ENCODE measurements at places on chromosomes 16 and 17. TPM values are rescaled to one million over a fixed set of nuclear protein-coding genes. Genes with fewer than 3 reads are reported as not detected.

Gene ZNF689
- 10.4 TPM for total RNA-seq

Gene GLIS2
- 24.5 TPM for total RNA-seq

Gene DNAH2
- total RNA-seq = 0.26 TPM

DNA sequence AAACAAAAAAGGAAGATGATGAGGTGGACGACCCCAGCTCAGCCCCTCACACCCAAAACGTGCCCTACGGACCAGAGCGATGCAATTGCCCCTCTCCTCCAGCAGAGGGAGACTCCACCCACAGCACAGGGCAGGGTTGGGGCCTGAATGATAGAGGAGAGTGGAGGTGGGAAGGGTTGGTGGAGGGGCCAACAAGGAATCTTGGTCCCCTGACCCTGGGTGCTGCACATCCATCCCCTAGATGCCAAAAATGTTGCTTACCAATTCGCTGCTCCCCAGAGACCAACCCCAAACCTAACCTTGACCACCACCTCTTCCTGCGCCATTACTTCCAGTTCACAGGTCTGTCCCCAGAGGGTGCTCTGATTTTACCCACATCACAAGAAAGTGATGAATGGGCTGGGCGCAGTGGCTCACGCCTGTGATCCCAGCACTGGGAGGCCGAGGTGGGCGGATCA, 12.9 kb downstream of the P2RX5 start:
- H3K27ac ChIP-seq = no peak overlapping the region
- DNase-seq = peak; percentile 26
- H3K4me3 ChIP-seq = no peak overlapping the region
- H3K4me1 ChIP-seq = no peaks in the 10 kb centered on the region
- peaks cover 3% of the 10 kb centered on the region for H3K36me3 ChIP-seq

DNA sequence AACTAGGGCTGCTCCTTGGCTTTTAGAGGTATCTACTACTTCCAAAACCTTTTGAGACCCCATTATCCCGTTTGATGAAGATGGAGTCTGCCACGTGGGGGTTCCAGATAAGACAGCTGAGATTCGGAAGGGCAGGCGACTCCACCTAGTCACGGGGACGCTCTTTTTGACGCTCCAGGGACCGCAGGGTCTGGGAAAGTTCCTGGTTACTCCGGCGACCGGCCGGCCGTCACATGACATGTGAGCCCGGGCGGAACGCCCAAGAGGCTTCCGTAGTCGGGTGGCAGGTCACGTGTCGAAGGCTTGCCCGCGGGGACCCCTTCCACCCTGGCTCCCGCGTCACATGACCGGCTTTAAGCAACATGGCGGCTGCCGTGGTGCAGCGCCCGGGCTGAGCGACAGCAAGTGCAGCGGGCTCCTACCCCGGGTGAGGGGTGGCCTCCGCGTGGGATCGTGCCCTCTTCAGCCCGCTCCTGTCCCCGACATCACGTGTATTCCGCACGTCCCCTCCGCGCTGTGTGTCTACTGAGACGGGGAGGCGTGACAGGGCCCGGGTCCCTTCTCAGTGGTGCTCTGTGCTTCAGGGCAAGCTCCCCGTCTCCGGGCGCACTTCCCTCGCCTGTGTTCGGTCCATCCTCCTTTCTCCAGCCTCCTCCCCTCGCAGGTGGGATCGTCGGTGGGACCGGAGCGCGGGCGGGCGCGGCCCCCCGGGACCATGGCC, at the start of gene SPNS1:
Gene SPNS1 (plus strand): TSS at position 342 of the 721 bp plus-strand sequence. CDS start 374 bp downstream, at position 716.
- peak within 1 kb of the TSS; percentile 99 for H3K4me3 ChIP-seq
- no peaks in the 10 kb centered on the region for H3K27me3 ChIP-seq
- peaks cover 31% of the 10 kb centered on the region for H3K36me3 ChIP-seq
- peak within 1 kb of the TSS; percentile 99 for H3K27ac ChIP-seq
- peaks cover 24% of the 10 kb centered on the region for H3K4me1 ChIP-seq

DNA sequence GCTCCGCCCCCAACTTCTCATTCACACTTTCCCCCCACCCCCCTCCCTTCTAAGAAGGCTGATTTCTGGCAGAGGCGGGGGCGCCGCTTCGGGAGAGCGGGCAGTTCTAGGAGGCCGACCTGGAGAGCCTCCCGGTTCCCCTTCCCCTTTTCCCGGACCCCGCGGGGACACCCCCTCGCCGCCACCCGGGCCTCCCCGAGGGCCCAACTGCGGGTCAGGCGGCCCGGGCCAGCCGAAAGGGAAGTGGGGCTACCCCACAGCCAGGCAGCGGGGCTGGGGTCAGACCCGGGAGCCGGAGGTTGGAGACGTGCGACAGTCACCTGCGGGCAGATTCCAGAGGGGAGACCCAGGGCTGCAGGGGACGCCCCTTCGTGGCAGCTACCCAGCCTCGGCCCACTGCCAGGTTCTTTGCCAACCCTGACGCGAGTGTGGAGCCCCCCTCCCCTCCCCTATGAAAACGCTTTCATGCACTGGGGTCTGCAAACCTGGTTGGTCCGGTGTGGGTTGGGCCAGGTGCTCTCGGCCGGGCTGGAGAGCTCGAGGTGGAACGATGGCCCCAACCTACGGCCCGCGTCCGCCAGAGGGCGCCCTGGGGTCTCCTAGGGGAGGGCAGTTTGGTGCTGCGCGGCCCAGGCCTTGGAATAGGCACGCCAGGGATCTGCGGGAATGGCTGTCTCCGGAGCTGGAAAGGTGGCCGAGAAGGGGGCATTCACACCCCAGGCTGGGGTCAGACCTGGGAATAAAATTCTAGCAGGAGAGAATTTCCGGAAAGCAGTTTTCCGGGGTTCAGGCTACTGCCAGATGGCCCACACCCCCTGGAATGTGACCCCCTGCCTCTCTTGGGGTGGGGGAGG, 721 bp upstream of the SOCS3 start:
- peak; percentile 98 for DNase-seq
- peaks cover 52% of the 10 kb centered on the region for H3K36me3 ChIP-seq
- peaks cover under 1% of the 10 kb centered on the region for H3K27me3 ChIP-seq
- H3K4me3 ChIP-seq = peak overlapping the region; percentile 86
- peaks cover 16% of the 10 kb centered on the region for H3K4me1 ChIP-seq

DNA sequence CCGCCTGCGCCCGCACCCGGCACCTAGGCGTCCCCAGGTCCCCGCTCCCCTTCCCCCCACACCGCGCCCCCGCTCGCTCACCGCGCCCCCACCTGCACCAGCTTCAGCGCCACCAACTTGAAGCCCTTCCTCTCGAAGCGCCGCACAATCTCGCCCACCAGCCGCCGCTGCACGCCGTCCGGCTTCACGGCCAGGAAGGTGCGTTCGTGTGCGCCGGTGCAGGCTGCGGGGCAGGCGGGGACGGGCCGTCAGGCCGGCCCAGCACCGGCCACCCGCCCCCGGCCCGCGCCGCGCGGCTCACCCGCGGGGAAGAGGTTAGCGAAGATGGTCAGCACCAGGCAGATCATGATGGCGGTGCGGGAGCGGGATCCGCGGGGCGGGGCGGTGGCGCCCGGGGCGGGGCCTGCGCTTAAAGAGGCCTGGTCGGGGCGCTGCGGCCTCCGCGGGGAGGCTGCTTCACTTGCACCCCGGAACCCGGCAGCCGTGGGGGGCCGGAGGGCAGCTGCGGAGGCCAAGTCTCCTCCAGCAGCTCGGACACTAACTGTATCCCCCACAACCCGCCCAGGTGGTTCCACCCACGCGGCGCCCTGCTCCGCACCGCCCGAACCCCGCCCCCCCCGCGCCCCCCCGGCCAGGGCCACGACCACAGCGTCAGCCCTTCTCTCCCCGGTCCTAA, at the start of gene NME3:
Gene NME3 (minus strand): TSS at position 356 of the 676 bp plus-strand sequence. CDS start 9 bp downstream, at position 347.
- peak within 1 kb of the TSS; percentile 56 for H3K27ac ChIP-seq
- H3K4me1 ChIP-seq = peaks cover 8% of the 10 kb centered on the region
- no peaks in the 10 kb centered on the region for H3K27me3 ChIP-seq
- H3K4me3 ChIP-seq = peak within 1 kb of the TSS; percentile 76
- peak; percentile 90 for DNase-seq

- H3K36me3 ChIP-seq = peaks cover 12% of the 10 kb centered on the region
- no peak overlapping the region for H3K4me3 ChIP-seq
- peaks cover 2% of the 10 kb centered on the region for H3K4me1 ChIP-seq
These were observed 78.2 kb downstream of the CCDC182 start for GRCh38 chr17:57666946-57667345.

GRCh38 chr16:53864819-53865493, 161.0 kb downstream of the FTO start:
- peak overlapping the region; percentile 16 for H3K27ac ChIP-seq
- no peaks in the 10 kb centered on the region for H3K27me3 ChIP-seq
- no peak overlapping the region for H3K4me3 ChIP-seq
- H3K36me3 ChIP-seq = no peaks in the 10 kb centered on the region
- peak; percentile 5 for DNase-seq

DNA sequence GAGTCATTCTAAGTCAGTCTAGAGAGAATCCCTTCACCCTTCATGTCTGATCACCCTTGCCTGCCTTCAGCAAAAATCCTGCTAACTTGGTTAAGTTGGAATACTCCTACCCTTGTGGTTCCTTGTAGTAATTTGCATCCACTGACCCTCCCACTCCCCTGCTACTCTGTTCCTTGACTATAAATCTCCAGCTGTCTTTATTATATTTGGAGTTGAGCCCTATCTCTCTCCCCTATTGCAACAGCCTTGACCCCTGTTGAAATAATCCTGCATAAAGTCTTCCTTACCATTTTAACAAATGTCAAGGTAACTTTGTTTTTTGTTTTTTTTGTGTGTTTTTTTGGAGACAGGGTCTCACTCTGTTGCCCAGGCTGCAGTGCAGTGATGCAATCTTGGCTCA, 590.1 kb downstream of the WWOX start:
- no peak overlapping the region for H3K4me3 ChIP-seq
- H3K27ac ChIP-seq = no peak overlapping the region
- DNase-seq = no peak

DNA sequence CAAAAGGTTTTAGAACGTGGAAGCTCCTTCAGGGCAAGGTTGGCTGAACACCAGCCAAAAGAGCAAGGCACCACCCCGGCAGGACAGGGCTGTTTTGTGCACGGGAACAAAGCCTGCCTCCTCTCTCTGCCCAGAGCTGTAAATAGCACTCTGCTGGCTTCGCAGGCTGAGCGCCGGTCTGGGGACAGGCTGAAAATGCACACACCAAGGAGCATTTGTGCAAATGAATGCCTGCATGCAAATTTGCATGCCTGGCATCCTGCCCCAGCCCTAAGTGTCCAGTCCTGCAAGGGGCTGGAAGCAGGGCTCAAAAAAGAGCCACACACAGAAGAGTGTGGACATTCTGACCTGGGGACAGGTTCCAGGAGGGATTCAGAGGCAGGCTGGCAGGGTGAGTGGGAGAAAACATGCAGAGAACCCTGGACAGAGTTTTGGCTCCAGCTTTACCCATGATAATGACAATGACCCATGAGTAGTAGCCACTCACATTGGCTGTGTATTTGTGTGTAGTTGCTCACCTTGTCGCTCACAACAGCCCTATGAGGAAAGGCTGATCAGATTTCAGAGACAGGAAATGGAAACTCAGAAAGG, 11.7 kb downstream of the ABAT start:
- no peak overlapping the region for H3K4me3 ChIP-seq
- H3K4me1 ChIP-seq = no peaks in the 10 kb centered on the region
- no peak overlapping the region for H3K27ac ChIP-seq
- no peak for DNase-seq
- H3K36me3 ChIP-seq = no peaks in the 10 kb centered on the region
- H3K27me3 ChIP-seq = no peaks in the 10 kb centered on the region

- H3K4me3 ChIP-seq = no peak overlapping the region
- H3K27ac ChIP-seq = no peak overlapping the region
- peak; percentile 25 for DNase-seq
These were observed 467.3 kb downstream of the KCNJ2 start for GRCh38 chr17:70636517-70637133.

DNA sequence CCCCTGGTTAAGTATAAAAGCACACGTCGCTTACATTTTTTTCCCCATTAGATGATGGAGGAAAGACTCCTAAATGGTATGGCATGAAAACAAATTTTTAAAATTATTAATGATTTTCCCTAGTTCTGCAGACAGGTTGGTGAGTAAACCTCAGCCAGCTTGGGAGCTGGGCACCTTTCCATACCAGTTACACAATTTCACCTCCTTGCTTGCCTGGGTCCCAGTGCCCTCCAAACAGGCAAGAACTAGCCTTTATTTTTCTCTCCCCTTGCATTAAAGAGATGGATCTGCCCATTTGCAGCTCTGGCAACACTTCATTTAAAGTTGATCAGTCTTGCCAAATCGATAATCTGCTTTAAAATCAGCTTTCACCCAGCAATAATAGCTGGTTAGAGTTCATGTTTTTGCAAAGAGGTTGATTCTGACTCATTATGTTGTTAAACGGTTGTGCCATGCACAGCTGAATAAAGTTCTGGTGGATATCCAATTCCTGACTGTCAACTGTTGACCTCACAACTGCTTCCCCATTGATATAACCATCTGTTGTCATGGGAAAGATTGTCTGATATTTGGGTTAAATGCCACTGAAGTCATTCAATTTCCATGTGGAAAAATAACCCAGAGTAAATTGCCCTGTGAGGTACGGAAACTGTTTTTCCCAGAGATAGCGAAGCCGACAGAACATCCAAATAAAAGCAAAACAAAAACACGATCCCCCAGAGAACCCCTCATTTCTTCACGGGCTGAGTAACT, 1.3 kb downstream of the C17orf58 start:
- peaks cover 21% of the 10 kb centered on the region for H3K4me1 ChIP-seq
- peak overlapping the region; percentile 69 for H3K27ac ChIP-seq
- H3K36me3 ChIP-seq = peaks cover 41% of the 10 kb centered on the region
- DNase-seq = no peak

- H3K27me3 ChIP-seq = no peaks in the 10 kb centered on the region
- H3K27ac ChIP-seq = no peak overlapping the region
- peaks cover 39% of the 10 kb centered on the region for H3K4me1 ChIP-seq
- H3K36me3 ChIP-seq = peaks cover 61% of the 10 kb centered on the region
- H3K4me3 ChIP-seq = no peak overlapping the region
These were observed 2.8 kb downstream of the PIP4K2B start for GRCh38 chr17:38796451-38797157.

DNA sequence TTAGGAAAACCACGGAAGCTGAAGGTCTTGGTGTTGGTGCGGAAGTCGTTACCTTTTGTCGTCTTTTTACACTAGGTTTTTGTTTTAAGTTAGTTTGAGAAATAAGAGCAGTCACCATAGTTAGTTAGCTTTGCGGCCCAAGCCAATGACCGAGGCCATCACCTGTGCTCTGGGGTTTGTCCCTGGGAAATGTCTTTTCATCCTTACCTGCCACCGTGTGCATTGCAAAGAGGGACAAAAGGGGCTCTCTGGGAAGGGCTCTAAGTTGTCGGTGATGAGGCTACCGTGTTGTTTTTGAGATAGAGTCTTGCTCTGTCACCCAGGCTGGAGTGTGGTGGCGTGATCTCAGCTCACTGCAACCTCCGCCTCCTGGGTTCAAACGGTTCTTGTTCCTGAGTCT, 49.8 kb downstream of the NDE1 start:
- no peak for DNase-seq
- H3K36me3 ChIP-seq = peaks cover 52% of the 10 kb centered on the region
- no peak overlapping the region for H3K27ac ChIP-seq
- no peaks in the 10 kb centered on the region for H3K4me1 ChIP-seq

DNA sequence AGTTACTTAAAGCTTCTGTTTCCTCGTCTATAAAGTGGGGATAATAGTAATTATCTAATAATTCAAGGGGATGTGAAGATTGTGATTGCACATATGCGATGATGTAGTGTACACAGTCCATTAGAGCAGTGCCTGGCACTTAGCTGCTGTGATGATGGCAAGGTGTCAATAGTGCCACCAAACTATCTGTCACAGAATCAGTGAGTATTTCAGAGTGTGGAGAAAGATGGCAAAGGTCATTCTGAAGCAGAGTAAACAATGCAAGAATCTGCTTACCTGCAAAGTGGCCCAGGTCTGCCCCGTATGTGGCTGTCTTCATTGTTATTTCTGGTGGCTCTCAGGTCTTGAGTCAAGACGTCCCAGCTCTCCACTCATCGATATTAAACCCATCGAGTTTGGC, 15.1 kb downstream of the SYT17 start:
- peaks cover 11% of the 10 kb centered on the region for H3K36me3 ChIP-seq
- peaks cover 21% of the 10 kb centered on the region for H3K4me1 ChIP-seq
- no peaks in the 10 kb centered on the region for H3K27me3 ChIP-seq
- DNase-seq = no peak

All from Calu3 (cell line).